ENCODE measurements at places on chromosomes 12 and 14.

DNA sequence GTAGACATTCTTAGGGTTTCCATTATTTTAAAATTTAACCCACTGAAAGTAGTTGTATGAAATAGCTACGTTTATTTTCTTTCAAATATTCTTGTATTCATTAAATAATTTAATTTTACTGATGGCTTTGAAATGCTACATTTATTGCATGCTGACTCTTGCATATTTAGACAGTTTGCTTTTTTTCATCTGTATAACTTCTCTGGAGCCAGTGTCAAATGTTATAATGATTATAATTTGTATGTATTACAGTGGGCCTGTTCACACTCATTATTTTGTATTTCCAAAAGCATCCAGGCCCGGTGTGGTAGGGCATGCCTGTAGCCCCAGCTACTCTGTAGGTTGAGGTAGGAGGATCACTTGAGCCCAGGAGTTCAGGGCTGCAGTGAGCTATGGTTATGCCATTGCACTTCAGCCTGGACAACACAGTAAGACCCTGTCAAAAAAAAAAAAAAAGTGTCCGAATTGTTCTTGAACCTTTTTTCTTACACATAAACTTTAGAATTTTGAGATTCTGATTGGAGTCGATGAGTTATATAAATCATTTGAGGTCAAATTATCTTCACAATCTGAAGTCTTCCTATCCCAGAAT lies 905 bp downstream of the ZNF84 start:
- DNase-seq, result no peak

GRCh38 chr14:69042787-69043444 lies 63.8 kb upstream of the ACTN1 start:
- no peak for DNase-seq

DNA sequence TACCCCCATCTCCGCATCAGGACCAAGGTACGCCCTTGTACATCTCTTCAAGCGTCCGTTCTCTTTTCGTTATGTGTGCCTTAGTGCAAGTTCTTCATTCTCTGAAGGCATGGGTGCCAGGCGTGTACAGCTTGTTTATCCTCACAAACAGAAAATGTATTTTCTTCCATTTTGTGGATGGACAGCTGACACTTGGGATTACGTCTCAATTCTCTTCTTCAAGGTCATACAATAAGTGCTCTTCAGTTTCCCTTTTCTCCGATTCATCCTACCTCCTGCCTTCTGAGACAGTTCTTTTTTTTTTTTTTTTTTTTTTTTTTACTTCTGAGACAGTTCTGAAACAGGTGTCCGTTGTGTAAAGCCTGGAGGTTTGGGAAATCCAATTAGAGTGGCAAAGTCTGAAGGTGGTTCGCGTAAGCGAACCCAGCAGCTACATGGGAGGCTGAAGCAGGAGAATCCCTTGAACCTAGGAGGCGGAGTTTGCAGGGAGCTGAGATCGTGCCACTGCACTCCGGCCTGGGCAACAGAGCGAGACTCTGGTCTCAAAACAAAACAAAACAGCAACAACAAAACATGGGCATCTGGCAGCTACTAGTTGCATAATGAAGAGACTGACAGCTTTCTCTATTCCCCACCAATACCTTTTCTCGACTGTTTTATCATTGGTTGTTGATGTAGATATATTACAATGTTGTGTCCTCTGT lies 734 bp downstream of the COX6A1 start:
- DNase-seq, result peak; percentile 8

DNA sequence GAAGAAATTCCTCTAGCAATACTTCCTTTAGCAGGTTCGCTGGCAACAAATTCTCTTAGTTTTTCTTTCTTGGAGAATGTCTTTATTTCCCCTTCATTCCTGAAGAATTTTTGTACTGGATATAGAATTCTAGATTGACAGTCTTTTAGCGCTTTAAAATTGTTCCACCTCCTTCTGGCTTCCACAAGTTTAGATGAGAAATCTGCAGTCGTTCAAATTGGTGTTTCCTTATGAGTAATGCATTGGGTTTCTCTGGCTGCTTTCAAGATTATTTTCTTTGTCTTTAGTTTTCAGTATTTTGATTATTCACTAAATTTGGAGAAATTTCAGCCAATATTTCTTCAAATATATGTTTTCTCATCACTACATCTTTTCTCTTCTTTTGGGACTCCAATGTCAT lies 33.3 kb upstream of the FGF6 start:
- no peak for DNase-seq

DNA sequence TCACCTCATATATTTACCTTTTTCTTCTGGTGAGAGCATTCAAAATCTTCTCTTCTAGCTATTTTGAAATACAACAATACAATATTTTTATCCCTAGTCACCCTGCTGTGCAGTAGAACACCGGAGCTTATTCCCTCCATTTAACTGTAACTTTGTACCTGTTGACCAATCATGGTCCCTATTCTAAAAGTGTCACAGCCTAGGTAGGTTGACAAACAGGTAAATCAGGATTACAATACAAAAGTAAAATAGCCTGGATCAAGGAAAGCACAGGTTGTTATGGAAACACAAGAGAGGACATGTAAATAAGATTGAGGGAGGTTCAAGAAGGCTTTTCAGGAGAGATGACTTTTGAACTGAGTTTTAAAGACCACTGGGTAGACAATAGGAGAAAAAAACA lies 670.9 kb downstream of the DIO2 start:
- no peak for DNase-seq

DNA sequence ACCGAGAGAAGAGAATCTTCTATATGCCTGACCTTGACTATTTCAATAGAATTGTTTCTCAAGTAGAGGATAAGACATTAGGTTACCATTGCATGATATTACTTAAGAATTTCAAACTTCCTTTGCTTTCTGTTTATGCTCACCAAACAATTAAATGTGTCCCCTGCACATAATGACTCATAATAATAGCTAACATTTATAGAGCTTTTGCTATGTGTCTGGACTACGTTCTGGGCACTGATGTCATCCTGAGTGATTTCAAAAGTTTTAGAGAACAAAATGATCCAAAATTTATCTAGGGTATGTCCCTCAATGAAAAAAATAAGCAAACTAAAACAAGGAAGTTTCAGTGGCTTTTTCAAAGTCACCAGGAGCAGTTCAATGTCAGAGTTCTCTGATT lies 38.8 kb downstream of the SLC15A5 start:
- DNase-seq, result no peak

- no peak for DNase-seq
Observed at GRCh38 chr14:74492776-74493342, at the start of gene NPC2. TSS of gene NPC2 (minus strand) at chr14:74493305. CDS start at chr14:74493274, 31 bp downstream.

GRCh38 chr14:104563191-104563741 lies 16.3 kb upstream of the C14orf180 start:
- no peak for DNase-seq

DNA sequence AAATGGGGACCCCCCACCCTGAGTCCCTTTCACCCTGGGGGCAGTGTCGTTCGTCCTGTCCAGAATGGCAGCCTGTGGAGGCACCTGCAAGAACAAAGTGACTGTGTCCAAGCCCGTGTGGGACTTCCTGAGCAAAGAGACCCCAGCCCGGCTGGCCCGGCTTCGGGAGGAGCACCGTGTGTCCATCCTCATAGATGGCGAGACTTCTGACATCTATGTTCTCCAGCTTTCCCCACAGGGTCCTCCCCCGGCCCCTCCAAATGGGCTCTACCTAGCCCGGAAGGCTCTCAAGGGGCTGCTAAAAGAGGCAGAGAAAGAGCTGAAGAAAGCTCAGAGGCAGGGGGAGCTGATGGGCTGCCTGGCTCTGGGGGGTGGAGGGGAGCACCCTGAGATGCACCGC lies 2.2 kb downstream of the DTX3 start:
- DNase-seq, result no peak

GRCh38 chr14:35985474-35986218 lies 159.5 kb downstream of the BRMS1L start:
- DNase-seq, result peak; percentile 10

DNA sequence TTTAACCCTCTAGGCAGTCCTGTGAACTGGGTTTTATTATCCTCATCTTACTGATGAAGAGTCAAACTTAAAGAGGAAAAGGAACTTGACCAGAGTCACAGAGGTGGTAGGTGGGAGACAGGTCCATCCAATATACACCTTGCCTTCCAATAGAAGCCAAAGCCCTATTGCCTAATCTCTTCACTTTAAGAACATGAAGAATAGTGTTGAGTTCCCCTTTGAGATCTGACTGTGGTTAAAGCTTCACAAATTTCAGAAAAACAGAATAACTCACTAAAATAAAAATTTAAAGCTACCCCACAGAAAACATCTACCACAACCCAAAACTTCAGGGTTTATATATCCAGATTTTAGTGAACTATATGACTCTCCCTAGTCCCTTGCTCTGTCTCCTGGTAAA lies 115.4 kb downstream of the ETV6 start:
- no peak for DNase-seq

DNA sequence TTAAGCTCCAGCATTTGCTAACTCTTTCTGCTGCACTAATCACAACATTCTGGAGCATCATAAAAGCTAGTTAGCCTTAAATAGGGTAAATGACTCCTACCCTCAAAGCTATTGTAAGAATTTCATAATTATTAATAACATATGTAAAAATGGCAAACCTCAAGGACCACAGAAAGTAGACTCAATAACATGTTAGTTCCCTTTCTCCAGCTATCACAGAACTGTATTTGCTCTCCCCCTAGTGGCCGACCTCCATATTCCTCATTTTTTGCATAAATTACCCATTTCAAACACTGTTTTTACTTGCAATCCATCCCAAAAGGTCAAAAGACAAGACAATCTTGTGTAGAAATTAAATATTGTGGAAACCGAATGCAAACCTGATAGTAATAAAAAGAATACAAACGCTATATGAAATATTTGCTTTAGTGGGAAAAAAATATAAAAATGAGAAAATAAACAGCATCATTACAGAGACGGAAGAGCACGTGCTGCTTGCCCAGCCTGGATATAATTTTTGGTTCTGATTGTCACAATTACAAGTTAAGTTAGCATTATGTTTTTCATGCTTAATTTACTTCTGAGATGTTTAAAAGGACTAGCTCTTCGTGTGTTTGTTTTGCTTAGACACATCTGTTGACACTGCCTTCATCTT lies 97.9 kb downstream of the RERGL start:
- peak; percentile 43 for DNase-seq

GRCh38 chr14:23110579-23111365 lies 6.0 kb upstream of the CIROP start:
- DNase-seq, result no peak

GRCh38 chr14:21719841-21720240 lies 46.2 kb upstream of the OR4E1 start:
- DNase-seq, result no peak
